ENCODE measurements at places on chromosomes 6 and 20.

DNA sequence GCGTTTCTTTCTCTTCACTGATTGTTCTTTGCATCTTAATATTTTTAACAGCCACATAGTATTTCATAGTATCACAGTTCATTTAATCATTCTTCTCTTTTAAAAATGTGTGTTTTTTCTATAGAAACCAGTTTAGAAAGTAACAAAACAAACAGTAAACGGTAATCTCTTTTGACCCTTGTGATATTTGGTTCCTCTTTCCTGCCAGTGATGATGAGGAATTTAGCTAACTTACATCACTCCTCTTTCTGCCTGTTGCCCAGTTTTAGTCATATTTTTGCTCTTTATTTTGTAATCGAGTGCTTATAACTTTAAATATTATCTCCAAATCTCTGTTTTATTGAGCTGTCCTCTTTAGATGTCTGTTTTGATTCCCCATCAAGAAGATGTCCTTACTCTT, 38.1 kb upstream of the ZBTB24 start:
- no peak for DNase-seq

GRCh38 chr6:124028117-124028516, 224.5 kb downstream of the NKAIN2 start:
- no peak for DNase-seq

- no peak for DNase-seq
Measured at GRCh38 chr6:117555882-117556498, 46.3 kb downstream of the GOPC start.

- no peak for DNase-seq
Measured at GRCh38 chr20:2042400-2042799, 48.5 kb upstream of the PDYN start.

- no peak for DNase-seq
Measured at GRCh38 chr20:51668515-51668914, 99.7 kb downstream of the ATP9A start.

- DNase-seq: no peak
Measured at GRCh38 chr6:9621276-9621675, 793.6 kb downstream of the TFAP2A start.

DNA sequence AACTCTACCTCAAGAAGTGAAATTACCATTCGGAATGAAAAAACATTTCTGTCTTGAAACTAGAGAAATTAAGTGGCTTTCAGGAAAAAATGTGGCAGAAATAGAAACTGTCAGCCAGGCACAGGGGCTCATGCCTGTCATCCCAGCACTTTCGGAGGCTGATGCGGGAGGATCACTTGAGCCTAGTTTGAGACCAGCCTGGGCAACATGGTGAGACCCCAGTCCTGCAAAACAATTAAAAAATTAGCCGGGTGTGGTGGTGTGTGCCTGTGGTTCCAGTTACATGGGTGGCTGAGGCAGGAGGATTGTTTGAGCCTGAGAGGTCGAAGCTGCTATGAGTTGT, 7.1 kb upstream of the TMEM181 start:
- no peak for DNase-seq

DNA sequence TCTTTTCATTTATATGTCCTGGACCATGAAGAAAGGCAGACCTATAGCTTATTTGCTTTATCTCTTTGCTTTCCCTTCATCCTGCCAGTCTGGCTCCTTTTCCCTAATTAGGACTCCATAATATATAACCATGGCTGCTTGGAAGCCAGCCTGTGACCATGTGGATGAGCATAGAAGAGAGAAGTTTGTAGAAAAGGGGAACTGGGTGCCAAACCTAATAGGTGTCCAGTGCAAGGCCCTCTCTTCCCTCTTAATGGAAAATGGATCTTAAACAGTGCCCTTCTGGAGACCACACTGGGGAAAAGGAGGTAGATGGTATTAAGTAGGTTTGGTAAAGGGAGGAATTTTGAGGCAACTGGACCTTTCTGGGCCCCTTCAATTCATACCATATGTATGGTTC, 16.7 kb upstream of the OSTM1 start:
- no peak for DNase-seq

GRCh38 chr6:129844118-129844891, 16.8 kb downstream of the TMEM244 start:
- no peak for DNase-seq

GRCh38 chr20:56247954-56248782, at the start of gene MC3R:
Gene MC3R, plus strand, starts transcription at chr20:56248732. Its CDS starts 112 bp downstream, at chr20:56248844.
- DNase-seq: peak; percentile 11

DNA sequence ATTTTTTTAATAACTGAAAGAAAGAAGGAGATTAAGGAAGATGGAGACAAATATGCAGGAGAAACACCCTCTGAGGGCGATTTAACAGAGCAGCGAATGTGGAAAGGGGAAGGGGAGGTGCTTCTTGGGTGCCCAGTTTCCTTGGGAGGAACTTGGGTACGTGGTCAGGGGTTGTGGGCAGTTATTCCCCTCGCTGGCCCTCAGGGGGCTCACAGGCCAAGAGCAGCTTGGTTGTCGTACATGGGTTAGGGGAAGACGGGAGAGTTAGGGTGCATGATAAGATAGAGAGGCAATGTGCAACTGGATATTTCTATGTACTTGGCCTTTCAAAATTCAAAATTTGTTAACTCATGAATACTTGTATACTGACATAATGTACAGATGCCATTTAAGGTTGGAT, 7.0 kb upstream of the TUBB2A start:
- DNase-seq: no peak

DNA sequence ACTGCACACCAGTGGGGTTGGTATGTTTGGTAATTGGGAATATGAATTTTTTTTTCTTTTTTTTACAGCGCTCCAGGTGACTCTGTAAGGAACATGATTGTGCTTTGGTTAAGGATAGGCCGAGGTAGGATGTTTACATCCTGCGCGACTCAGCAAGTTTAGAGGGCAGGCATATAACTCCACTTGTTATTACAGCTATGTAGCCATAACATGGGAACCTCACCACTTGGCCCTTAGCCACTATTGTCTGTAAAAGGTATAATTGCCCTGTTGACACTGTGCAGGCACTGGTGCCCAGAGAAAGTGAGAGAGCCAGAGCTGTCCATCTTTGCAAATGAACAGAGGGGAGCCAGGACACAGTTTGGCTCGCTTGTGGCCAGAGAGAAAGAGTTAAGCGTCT, 172.9 kb downstream of the MCHR2 start:
- no peak for DNase-seq

- DNase-seq: no peak
Measured at GRCh38 chr20:598133-598850, 11.8 kb downstream of the TCF15 start.

GRCh38 chr6:43295456-43295855, 2.6 kb upstream of the SLC22A7 start:
- DNase-seq: no peak

GRCh38 chr6:167046861-167047495, 47.8 kb downstream of the CEP43 start:
- no peak for DNase-seq

DNA sequence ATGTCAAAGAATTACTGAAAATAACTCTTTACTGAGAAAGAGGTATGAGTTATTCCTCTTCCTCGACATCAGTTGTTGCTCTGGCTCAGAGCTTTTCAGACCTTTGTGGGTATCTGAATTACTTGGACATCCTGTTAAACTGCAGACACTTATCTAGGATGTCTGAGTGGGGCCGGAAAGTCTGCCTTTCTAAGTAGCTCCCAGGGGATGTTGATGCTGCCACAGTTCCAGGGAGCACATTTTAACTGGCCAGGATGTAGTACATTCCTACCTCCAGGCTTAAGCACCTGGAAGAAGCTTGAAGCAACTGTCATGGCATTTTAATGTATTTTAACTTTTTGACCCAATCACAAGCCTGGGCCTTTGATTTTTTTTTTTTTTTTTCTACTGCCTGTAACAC, 265.8 kb upstream of the PLCB4 start:
- DNase-seq: no peak

GRCh38 chr6:24649691-24650090, 3.7 kb upstream of the KIAA0319 start:
- DNase-seq: no peak

DNA sequence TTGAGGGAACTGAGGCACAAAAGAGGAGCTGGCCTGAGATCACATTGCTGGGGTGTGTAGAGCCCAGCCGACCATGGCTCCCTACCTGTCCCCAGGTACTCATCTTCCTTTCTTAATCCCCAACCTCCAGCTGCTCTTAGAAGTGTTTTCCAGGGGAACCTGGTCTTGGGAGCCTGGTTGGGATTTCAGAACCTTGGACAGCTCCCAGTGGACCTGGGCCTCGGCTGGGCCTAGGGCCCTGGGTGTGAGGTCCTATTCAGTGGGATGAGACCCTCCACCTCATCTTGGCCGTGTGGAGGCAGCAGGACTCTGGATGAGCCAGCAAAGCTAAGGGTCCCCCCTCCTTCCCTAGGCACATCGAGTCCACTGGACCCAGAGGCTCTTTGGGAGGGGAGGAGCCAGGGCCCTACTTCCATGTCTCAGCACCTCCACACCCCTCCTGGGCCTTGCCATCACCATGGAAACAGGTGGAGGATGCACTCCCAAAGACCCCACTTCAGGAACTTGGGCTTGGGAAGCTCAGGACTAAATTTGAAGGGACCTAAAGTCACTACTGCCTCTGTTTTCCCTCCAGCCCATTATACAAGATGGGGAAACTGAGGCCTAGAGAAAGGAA, 38.5 kb downstream of the DLGAP4 start:
- no peak for DNase-seq

GRCh38 chr6:143399775-143400174, 50.7 kb downstream of the ADAT2 start:
- no peak for DNase-seq

- DNase-seq: no peak
Measured at GRCh38 chr6:72913797-72914196, 291.9 kb downstream of the KCNQ5 start.

DNA sequence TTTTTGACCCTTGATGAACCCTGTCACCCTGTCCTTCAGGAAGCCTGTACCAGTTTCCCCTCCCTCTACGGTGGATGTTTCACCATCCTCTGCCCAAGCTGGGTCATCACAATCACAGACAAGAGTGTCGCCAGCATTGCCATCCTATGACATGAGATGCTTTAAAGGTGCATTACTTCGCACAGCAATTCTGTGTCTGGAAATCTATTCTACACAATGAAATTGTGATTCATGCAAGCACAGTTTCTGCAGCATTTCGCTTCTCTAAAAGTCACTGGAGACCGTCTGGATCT, 2.5 kb upstream of the ULBP2 start:
- DNase-seq: no peak

GRCh38 chr6:35330541-35331119, 11.7 kb upstream of the PPARD start:
- DNase-seq: no peak

- DNase-seq: no peak
Measured at GRCh38 chr20:9412309-9412708, 102.1 kb upstream of the LAMP5 start.

DNA sequence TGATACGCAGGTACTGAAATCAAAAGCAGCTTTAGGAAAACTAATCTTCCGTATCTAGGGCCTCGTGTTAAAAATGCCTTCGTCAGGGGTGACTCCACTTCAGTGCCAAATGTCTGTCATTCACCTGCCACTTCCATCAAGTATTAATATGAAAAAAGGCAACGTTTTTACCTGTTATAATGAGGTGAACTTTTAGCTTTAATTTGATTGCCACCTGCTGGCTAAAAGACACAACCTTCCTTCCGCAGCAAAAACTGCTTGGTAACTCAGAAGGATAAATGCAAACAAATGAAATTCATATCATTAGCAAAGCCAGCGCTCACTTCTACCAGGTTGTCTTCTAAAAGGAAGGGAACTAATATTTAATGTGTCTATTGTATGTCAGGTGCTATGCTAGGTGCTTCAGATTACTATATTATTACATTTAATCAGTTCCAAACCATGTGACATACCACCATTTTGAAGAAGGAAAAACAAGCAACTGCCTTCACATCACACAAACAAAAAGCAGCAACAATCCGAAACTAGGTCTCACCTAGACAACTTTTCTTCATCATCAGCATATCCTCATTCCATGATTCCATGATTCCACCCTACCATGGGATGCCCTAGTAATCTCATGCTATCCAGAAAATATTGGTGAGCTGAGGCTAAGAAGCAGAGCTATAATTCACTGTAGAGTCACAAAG, 20.6 kb upstream of the ARHGAP18 start:
- DNase-seq: no peak

GRCh38 chr6:44036699-44037101, 90.6 kb downstream of the MRPL14 start:
- DNase-seq: no peak

GRCh38 chr6:164695896-164696295, 613.5 kb downstream of the C6orf118 start:
- no peak for DNase-seq

GRCh38 chr6:46734867-46735719, at the start of gene PLA2G7:
Gene PLA2G7, minus strand, starts transcription at chr6:46735375. Its CDS starts 12,484 bp downstream, at chr6:46722891.
- DNase-seq: no peak

DNA sequence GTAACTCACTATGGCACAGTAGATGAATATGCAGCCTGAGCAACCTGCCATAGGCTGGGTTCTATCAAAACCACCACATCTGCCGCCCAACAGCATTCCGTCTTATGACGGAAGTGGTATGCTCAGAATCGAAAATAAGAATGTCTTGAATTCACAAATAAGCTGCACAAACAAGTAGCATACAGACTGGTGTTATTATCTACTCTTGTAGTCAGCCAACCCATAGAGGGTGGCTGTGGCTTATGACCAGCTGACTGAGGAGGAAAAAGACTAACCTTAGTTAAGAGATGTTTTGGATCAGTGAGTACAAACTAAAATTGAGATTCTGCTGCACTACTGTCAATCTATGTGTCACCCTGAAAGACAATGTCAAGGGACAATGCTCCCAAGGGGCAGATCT, 1255.1 kb upstream of the EYS start:
- no peak for DNase-seq

- DNase-seq: no peak
Measured at GRCh38 chr6:142173980-142174379, 26.9 kb downstream of the VTA1 start.

- DNase-seq: no peak
Measured at GRCh38 chr6:24643920-24644319, 2.1 kb downstream of the KIAA0319 start.

GRCh38 chr20:17721802-17722486, 22.2 kb downstream of the BANF2 start:
- no peak for DNase-seq

DNA sequence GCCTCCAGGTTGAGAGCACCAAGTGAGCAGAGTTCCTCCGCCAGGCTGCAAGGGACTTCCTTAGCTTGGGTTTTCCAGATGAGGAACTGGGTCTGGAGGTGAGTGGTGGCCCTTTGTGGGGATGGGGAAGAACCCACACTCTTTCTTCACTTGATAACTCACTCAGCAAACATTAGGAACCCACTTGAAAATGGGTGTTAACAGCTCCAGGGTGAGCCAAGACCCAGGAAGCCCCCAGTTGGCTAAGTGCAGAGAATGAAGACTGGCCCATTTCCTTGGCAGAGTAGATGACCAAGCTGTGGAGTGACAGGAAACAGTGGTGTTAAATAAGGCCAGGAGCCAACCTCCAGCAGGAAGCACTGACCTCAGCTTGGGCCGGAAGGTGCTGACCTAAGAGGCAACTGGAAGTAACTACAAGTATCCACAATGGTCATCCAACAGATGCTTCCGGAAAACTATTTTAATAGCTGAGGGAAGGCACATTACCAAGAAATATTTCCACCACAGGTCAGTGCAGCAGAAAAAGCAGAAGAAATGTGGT, 22.7 kb downstream of the MRPL14 start:
- DNase-seq: no peak
